Activated effector memory CD4-positive, alpha-beta T cell treated with Interleukin-2 at 50 U/mL for 16 hours (primary cell): ENCODE measurements at places on chromosomes 12 and 14.

DNA sequence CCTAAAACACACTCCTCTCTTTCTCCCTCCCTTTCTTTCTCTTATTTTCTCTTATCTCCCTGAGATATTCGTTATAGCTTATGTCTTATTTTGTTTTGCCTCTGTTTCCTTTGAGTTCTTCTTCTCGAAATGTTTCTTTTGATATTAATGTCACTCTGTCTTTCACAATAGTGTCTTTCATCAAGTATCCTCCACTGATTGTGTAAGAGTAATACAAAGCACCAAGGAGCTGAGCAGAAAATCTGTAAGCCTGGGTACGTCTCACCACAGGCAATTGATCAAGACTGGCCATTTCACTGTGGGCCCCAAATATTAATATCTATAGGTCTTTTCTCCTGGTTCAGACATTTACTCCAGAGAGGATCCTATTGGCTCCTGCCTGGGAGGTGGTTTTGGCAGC, 4.8 kb upstream of the LYZ start:
- DNase-seq, result no peak

GRCh38 chr14:105601360-105602242, 75.2 kb downstream of the TMEM121 start:
- DNase-seq, result no peak

- no peak for DNase-seq
Observed at GRCh38 chr14:60512973-60513571, 4.1 kb downstream of the SIX6 start.

DNA sequence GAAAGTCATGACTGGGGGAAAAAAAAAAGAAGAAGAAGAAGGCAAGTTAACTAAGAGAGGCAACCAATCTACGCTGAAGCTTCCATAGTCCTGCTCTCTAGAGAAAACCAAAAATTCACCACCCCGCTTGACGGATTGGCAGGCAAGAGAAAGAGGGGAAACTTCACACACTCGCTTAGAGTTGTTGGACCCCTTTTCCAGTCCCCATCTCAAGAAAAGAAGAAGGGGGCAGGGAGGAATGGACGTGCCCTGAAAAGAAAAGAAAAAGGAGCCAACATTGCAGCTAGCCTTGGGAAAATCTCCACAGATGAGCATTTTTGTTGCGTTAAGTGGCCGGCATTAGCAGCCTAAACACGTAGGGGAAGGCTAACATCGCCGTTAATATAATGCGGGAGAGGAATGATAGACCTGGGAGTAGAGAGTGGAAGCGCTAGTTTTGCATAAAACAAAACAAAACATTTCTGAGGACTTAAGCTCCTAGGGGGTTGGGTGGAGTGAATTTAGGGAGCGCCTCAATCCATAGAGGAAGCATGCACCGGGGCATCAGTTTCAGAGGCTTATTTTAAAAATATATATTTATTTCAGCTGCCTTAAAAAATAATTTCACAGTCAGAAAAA, 11.3 kb upstream of the FOXG1 start:
- no peak for DNase-seq

DNA sequence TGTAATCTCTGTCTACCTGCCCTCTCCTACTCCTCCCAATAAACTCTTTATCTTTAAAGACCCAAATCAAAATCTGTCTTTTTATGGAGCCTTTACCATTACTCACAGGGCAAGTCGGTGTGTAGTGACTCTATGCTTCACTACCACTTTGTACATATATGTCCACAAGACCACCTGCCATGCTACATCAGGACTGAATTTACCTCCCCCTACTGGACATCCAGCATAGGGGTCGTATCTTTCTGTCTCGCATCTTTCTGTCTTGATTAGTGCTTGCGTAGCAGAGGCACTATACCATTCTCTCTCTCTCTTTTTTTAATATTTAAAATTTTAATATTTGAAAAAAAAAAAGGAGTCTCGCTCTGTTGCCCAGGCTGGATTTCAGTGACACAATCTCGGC, 587.5 kb downstream of the SOX5 start:
- no peak for DNase-seq

GRCh38 chr12:52506858-52507715, 13.1 kb downstream of the KRT5 start:
- no peak for DNase-seq

GRCh38 chr12:118960865-118961264, 20.5 kb upstream of the SRRM4 start:
- no peak for DNase-seq

- no peak for DNase-seq
Observed at GRCh38 chr12:93889516-93890212, 212.5 kb downstream of the CRADD start.

- no peak for DNase-seq
Observed at GRCh38 chr12:32718926-32719325, 36.8 kb downstream of the YARS2 start.

GRCh38 chr12:7460375-7461259, 16.7 kb upstream of the CD163L1 start:
- DNase-seq, result peak; percentile 28

GRCh38 chr14:98798099-98798498, 473.9 kb downstream of the BCL11B start:
- DNase-seq, result no peak

- DNase-seq, result no peak
Observed at GRCh38 chr14:57725399-57726077, 140.4 kb downstream of the SLC35F4 start.

- DNase-seq, result no peak
Observed at GRCh38 chr14:54306806-54307205, 90.0 kb upstream of the CDKN3 start.

GRCh38 chr12:56863789-56864188, 70.4 kb downstream of the SDR9C7 start:
- DNase-seq, result no peak

- DNase-seq, result no peak
Observed at GRCh38 chr12:56677680-56678079, 10.4 kb downstream of the PTGES3 start.

- DNase-seq, result peak; percentile 68
Observed at GRCh38 chr12:52036587-52037171, 14.6 kb upstream of the NR4A1 start.

- DNase-seq, result no peak
Observed at GRCh38 chr14:21509432-21510143, 1.6 kb downstream of the METTL3 start.

GRCh38 chr12:91846466-91847055, 299.1 kb downstream of the BTG1 start:
- no peak for DNase-seq

GRCh38 chr14:105842105-105842504, 315.7 kb downstream of the TMEM121 start:
- no peak for DNase-seq

DNA sequence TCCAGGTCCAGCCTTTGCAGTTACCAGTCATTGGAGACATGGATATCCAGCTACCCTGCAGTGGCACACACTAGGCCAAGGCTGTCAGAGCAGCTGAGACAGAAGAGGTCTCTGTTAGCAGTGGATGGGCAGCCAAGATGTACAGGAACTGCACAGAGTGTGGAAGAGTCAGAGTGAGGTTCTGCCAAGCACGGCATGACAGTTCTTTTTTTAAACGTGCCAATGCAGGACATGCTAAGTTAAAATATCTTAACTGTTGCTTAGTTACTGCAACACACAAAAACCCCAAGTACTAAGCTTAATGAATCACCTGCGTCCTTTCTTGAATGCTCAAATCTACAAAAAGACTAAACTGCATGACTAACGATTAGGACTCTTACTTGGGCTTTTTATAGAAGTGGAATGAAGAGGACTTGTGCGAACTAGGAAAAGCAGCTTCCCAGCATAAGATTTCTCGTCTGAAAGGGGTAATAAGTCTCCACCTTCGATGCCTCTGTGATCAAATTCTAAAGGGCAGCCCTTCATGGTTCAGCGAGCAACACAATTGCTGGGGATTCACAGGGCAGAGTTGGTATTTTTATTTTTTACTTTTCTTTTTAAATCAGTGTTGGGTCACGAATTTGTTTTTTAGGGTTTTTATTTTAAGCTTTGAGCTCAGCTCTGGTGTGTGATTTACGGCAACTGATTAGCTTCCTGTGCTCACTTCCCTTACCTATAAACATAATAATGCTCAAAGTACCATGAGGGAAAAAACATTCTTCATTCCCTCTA, 20.6 kb downstream of the MAPK1IP1L start:
- no peak for DNase-seq

DNA sequence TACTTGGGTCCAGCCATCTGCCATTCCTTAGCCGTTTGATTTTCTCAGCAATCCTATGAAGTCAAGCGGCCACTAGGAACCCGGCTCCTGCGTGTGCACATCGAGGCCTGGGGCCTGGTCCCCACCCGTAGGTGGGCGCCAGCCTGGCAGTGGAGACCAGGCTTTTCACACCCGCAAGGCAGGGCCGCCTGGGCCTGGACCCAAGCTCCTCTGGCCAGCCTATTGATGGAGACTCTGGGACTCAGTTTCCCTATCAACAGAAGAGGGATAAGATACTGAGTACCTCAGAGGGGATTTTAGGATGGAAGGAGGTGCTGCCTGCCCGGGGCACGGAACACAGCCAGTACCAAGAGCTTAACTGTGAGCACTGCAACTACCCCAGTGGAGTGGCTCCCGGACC, 104.3 kb upstream of the C14orf180 start:
- no peak for DNase-seq

DNA sequence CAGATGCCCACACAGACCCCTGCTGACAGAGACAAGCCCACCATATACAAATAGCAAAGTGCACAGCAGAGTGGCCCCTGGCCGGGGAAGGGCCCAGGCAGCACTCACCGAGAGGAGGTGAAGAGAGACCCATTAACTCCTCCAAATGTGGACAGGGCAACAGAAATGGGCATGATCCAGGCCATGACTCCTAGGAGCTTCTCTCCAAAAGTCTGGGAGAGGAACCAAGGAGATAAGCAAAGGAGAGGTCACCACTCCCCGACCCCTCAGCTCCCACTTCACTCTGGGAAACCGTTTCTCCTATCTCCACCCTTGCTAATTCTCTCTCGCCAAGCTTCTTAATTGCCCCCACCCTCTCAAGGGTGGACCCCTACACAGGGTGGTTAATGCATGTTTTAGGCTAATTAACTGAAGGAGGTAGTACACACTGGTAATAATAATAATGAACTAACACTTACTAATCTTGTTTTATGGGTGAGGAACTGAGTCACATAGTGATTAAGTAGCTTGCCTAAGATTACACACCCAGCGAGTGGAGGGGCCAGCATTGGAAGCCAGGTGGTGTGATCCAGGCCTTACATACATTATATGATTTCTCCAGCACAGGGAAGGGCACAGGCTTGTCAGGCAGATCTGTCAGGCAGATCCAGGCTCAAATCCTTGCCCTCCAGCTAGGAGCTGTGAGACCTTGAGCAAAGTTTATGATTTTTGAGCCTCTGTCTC, 18.9 kb upstream of the CEBPE start:
- no peak for DNase-seq

DNA sequence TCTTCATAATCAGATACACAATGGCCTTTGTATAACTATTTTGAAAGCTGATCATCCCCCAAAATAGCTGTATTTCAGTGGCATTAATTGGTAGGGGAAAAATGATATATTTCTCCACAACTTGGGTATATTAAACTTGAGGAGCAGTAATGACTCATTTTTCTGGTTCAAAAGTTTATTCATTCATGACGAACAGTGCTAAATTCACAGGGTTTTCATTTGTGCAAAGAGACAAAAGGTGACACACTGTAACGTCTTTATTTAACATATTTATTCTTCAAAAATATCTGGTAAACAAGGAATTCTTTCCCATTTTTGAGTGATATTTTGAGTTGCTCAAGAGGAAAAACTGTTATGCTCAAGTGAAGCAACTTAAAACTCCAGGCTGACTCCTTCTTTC, 415.5 kb upstream of the SOX5 start:
- DNase-seq, result no peak

GRCh38 chr12:53099071-53099882, 1.8 kb downstream of the IGFBP6 start:
- peak; percentile 82 for DNase-seq

DNA sequence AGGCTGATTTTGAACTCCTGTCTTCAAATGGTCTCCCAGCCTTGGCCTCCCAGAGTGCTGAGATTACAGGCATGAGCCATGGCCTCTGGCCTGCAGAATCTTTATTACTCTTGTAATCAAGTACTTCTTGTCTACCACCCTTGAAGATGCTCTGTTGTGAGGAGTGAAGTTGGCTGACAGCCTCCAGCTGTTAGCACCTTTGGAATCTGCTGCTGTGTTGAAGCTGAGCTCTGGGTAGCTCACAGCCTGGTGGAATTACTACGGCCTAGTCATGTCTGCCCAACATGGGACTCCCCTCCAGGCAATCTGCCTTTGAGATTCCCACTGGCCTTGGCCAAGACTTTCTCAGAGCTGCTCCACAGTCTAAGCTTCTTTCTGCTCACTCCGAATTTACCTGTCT, 5.8 kb upstream of the C12orf75 start:
- no peak for DNase-seq

DNA sequence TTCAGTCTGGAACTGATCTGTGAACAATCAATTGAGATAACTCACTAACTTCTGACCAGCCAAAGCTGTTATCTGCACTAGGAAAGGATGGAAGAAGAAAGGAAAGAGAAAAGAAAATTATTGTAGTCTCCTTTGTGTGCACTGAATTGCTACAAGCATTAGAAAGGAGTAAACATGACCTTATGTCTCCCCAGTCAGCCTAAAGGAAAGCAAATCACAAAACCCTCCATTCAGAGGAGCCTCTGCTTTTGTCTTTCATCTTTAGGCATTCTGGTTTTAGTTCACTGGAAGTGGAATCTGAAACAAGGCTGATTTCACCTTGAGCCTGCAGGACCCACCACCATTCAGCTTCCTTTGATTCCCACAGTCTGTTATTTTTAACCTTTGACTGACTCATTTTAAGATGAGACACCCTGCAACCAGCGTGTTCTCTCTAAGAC, 26.0 kb downstream of the TBX3 start:
- no peak for DNase-seq

GRCh38 chr14:71952381-71953363, 20.4 kb downstream of the RGS6 start:
- DNase-seq, result no peak

- no peak for DNase-seq
Observed at GRCh38 chr14:46401066-46401465, 250.5 kb downstream of the RPL10L start.

DNA sequence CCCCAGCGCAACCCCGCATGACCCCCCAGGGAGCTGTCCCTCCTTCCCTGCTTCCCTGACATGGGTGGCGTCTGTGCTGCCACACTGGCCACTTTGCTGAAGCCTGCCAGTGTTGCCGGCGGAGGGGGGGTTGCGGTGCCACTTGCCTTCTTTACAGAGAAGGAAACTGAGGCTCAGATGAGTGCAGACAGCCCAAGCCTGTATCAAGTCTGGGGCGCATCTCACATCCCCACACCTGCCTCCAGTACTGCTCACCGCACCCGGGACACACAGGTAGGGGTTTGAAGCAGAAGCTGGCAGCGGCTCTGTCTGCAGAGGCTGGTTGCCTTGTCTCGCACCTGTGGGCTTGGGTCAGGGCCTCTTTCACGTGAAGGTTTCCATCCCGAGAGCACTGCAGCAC, 104.7 kb upstream of the RTL1 start:
- DNase-seq, result no peak

GRCh38 chr14:63266106-63266505, 52.6 kb downstream of the GPHB5 start:
- no peak for DNase-seq
